ENCODE measurements at places on chromosomes 2 and 18.

- no peak for DNase-seq
Measured at GRCh38 chr2:160227293-160227915, 27.3 kb upstream of the ITGB6 start.

DNA sequence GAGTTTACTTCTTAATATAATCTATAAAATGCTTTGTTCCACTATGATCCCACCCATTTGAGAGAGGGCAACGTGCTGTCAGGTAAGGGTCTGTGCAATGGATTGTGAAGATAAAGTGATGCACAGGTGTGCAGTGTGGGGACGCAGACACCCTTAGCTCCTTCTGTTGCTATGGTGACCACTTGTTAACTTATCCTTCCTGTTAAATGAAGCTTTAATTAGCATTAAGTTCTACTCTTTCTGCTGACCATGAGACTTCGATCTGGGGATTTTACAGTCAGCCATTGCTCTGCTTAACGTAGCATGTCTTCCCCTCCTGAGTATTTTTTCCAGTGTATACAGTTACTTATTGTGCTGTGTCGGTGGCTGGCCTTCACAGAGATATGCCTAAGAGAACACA, 23.1 kb upstream of the ALKAL2 start:
- DNase-seq = no peak

DNA sequence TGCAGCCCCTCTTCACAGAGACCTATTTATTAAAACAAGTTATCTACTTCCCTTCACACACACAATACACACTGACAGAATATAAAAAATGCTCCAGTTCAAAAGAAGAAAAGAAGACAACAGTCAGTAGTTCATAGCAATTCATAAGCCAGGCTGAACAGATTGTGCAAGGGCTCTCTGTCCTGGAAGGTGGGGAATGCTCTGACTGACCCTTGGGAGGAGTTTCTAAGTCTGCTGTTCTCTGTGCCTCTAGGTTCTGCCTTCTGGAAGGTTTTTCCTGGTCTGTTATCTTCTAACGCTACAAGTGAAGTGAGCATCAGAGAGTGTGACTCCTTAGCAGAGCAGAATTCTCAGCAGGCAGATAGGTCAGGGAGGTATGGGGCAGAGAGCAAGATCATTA, 35.7 kb downstream of the SP3 start:
- no peak for DNase-seq

DNA sequence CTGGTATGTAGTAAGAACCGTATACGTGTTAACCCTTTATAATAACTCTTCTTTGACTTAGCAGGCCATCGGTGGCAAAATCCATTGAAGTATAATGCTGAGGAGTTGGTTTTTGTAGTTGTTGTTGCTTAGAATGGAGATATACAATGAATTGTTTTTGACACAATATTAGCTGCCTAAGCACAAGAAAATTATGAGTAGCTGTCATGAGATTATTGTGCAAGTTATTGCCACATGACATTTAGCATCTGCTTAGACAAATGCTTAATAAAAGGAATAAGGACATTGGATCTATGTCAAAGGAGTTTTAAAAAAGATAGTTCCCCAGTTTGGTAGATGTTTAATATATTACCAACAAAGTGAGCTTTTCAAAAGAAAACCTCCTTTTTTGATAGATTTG, 59.9 kb downstream of the ABCB11 start:
- no peak for DNase-seq

DNA sequence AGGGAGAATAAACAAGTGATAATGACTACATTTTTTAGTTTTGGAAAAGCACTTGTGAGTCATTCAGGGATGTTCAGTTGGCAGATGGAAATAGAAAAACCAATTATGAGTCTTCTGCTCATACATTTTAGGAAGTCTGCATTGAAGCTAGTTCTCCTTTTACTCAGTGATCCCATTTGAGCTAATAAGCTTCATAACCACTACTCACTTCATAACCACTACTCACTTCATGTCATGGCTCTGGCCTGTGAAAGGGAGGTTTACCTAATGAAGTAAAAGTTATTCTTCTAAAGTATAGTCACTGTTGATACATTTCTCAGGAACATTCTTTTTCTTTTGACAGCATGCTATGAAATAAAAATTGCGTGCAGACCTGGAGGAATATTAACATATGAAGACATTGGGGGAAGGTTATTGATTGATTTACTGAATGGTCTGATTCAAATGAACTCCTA, 948.7 kb downstream of the TSN start:
- no peak for DNase-seq
